ENCODE measurements at places on chromosomes 12 and 14. TPM values are rescaled to one million over a fixed set of nuclear protein-coding genes. Genes with fewer than 3 reads are reported as not detected.

The TMEM132D gene
- total RNA-seq, result 14.4 TPM

DNA sequence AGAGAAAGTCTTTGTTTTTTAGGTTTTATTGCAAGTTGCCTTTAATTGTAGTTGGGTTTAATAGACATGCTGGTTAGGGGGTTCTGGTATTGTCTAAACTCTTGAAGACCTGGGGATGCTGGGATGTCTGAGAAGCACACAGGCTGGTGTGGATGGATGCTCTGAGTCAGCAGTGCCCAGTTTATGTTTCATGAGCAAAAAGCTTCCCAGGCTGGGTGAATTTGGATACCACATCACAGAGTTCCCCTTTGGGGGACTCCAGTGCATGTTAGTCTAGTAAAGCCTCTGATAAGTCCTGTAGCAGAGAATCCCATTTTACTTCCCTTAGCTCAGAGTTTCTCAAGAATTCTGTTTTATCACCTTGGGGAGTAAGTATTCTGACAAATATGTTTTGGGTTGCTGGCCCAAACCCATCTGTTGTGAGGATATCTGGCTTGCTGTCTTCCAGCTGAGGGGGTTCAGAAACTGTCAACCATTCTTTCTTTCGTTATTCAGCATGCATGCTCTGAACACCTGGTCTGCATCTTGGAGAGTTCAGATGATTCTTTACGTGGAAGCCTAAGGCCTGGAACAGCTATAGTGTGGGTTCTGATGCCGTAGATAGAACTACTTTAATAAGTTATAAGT lies 509.1 kb downstream of the VRK1 start:
- no peak for DNase-seq

DNA sequence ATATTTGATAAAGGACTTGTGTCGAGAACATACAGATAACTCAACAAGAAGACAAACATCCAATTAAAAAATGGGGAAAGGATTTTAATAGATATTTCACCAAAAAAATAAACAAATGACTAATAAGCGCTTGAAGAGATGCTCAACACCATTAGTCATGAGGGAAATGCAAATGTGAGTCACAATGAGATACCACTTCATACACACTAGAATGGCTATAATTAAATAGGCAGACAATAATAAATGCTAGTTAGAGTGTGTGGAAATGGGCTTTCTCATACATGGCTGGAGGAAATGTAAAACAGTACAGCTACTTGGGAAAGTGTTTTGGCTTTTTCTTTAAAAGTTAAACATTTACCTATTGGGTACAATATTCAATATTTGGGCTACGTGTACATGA lies 34.8 kb downstream of the DLK1 start:
- DNase-seq, result no peak

The ATP6V1D gene
- total RNA-seq, result 86.6 TPM

DNA sequence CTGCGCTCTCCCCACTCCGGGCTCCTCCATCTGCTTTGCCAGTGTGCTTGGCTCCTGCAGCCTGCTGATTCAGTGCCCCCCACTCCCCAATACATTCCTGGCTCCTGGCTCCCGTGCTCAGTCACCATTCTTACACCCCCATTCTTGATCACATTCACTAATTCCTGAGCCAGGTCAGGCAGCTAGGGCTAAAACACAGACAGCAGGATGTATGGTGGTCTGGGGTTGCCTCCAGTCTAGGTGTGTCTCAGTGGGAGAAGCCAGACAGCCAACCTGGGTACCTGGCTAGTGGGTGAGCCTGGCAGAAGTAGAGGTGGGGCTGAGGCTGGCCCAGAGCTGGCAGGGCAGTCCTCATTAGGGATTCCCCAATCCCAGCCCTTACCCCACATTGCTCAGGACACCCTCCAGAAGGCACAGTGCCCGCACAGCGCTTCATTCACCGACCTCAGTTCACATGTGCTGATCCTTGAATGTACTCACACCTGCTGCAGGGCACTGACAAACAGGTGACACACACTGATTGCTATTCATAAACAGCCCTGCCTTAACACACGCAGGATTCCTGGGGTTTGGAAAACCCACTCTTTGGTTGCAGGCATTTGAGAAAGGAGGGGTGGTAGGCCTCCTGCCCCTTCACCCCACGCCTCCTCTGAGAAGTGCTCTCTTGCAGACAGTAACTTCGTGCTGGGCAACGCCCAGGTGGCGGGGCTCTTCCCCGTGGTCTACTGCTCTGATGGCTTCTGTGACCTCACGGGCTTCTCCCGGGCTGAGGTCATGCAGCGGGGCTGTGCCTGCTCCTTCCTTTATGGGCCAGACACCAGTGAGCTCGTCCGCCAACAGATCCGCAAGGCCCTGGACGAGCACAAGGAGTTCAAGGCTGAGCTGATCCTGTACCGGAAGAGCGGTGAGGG lies 1.7 kb downstream of the KCNH3 start:
- peak; percentile 65 for DNase-seq

The KCNK13 gene
- total RNA-seq, result 0.58 TPM

- no peak for DNase-seq
Observed at GRCh38 chr12:58966939-58967338, 46.6 kb upstream of the LRIG3 start.

The CCDC38 gene
- 0.35 TPM for total RNA-seq

The SERPINA3 gene
- not detected for total RNA-seq

DNA sequence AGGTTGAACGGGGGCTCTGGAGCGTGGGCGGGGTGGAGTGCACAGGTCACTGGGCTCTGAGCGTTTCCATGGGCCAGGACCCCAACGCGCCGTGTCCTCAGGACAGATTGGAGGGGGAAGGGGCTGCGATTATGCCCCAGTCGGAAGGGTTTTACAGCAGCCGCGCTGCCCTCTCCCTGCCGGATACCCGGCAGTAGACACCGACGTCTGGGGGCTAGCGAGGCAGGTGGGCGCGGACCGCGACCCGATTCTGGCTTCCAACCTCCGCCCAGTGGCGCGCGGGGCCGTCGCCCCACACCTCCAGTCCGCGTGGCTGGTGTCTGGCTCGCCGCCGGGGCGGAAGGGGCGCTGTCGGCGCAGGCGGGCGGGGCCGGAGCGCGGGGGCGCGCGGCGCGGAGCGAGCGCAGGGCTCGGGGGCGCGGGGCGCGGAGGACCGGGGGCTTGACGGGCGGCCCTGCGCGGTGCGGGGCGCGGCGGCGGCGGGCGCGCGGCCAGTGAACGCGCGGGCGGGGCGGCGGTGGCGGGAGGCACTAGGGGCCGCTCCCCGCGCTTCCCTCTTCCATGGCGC lies 2.4 kb upstream of the KIF26A start:
- peak; percentile 69 for DNase-seq

The NUMB gene
- total RNA-seq, result 75.1 TPM

GRCh38 chr14:49881350-49882001 lies 11.4 kb upstream of the ARF6 start:
- no peak for DNase-seq

- DNase-seq, result no peak
Observed at GRCh38 chr14:69711065-69711464, 55.9 kb upstream of the SRSF5 start.

All from endodermal cell (in vitro differentiated cells).